Stimulated activated CD4-positive, alpha-beta T cell treated with anti-CD3 and anti-CD28 coated beads, Interleukin-15, amount 100 ng/mL, for 1 hour (primary cell): ENCODE measurements at places on chromosomes 1 and 21.

- DNase-seq: no peak
Measured at GRCh38 chr21:45871616-45872236, 109.8 kb upstream of the COL6A1 start.

GRCh38 chr1:230327892-230328284 is 98.2 kb downstream of the PGBD5 start:
- no peak for DNase-seq

- DNase-seq: no peak
Measured at GRCh38 chr1:92877792-92878191, 46.0 kb downstream of the RPL5 start.

DNA sequence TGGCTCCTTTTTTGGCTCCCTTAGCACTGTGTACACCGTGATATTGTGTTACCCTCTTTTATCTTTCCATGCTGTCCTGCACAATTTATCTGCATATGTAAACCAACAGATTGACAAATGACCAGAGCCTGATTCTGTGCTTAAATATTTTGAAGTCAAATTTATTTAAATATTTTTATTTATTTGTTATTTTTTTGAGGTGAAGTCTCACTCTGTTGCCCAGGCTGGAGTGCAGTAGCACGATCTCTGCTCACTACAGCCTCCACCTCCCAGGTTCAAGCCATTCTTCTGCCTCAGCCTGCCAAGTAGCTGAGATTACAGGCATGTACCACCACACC is 12.8 kb downstream of the PMF1 start:
- DNase-seq: no peak

GRCh38 chr1:66506393-66506687 is 27.6 kb upstream of the SGIP1 start:
- no peak for DNase-seq

DNA sequence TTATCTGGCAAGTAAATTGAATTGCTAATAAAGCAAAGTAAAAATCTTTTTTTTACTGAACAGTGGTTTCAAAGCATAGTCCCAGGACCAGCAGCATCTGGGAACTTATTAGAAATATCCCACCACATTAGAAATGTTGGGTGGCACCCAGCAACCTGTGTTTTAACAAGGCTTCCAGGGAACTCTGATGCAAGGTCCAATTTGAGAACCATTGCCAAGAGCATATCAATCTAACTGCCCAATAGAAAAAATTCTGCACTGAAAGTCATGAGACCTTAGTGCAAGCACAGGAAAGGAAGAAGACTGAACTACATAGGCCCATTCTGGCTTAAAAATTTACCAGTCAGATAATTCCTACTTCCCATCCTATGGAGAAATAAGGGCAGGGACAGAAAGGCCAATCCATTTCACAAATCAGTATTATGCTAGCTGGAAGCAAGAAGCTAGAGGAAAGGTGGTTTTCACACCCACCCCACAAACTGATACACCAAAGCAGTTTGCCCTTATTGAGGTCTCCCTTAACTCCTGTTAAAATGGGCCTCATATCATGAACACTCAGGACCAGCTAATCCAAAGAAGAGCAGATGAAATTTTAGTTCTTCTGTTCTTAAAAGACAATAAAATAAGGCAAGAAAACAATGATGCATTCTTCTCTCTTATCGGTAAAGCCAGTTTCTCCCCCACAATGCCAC is 17.5 kb upstream of the C1orf105 start:
- DNase-seq: no peak

- no peak for DNase-seq
Measured at GRCh38 chr1:85569122-85569521, 11.4 kb upstream of the CCN1 start.

GRCh38 chr1:224554620-224555259 is 61.4 kb upstream of the CNIH3 start:
- no peak for DNase-seq

- DNase-seq: no peak
Measured at GRCh38 chr1:93692451-93692861, 10.8 kb upstream of the BCAR3 start.

GRCh38 chr1:107499139-107499744 is 358.4 kb downstream of the NTNG1 start:
- DNase-seq: no peak

DNA sequence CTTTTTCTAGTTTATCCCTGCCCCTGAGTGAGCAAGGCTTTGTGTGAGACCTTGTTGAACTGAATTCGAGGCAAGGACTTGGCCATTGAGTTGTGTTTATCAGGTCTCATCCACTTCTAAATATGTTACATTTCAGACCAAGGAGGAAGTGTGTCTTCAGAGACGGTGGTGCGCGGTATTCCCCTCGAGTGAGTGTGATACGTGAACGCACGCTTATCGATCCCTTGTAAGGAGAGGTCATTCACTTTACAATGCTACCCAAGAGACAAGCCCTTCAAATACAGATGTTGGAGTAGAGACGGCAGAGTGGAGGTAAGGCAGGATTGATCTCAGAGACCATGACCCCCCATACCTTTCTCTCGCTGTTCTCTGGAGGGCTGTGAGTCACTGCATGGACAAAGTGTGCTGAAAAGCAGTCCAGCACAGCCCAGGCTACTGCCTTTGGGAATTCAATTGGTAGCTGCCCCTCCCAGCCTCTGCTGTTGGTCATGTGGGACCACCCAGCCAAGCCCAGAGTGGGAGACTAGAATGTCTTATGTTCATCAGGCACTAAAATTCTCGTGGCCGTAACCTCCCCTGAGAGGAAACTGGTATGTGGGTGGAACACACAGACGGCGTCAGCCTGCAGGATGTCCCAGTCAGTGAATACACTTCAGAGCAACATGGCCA is 16.3 kb upstream of the MTARC1 start:
- DNase-seq: no peak

- DNase-seq: no peak
Measured at GRCh38 chr1:193368302-193368701, 181.9 kb upstream of the B3GALT2 start.

- no peak for DNase-seq
Measured at GRCh38 chr1:153475282-153475681, 14.8 kb upstream of the S100A7 start.

- DNase-seq: no peak
Measured at GRCh38 chr1:7705048-7705907, 65.8 kb upstream of the VAMP3 start.

DNA sequence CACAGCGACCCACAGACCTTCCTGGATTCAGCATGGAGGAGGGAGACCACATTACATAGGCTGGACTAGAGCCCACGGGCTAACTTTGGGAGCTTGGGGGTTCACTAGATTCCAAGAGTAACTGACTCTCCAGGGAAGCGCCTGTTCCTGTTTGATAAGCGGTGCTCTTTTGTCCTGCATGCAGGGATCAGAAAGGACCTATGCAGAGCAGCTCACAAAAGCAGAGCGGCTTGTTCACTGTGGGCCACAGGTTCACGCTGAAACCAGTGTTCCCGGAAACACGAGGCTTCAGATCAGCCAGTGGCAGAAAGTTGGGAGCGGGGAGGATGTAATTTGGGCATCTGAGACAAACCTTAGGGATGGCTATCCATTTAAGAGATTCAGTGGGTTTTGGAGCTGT is 403.9 kb downstream of the PCP4 start:
- no peak for DNase-seq

DNA sequence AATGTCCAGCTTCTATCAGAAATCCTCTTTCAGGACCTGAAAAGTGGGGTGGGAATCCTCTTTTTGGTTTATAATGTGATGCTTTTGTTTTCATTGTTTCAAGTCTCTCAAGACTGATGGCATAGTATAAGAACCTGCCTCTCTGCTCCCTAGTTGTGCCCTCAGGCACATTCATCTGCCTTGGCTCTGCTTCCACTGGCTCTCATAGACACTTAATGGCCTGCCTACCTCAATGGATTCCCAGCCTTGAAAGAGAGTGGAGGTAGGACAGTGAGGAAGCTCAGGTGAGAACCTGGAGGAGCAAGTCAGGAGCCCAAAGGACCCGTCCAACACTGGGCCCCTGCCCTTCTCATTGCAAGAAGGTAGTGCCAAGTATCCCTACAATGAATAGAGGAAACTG is 4.8 kb downstream of the TTLL7 start:
- DNase-seq: no peak

GRCh38 chr1:10057343-10057742 is 24.6 kb downstream of the UBE4B start:
- no peak for DNase-seq

- DNase-seq: no peak
Measured at GRCh38 chr1:14304381-14304865, 294.1 kb upstream of the KAZN start.

DNA sequence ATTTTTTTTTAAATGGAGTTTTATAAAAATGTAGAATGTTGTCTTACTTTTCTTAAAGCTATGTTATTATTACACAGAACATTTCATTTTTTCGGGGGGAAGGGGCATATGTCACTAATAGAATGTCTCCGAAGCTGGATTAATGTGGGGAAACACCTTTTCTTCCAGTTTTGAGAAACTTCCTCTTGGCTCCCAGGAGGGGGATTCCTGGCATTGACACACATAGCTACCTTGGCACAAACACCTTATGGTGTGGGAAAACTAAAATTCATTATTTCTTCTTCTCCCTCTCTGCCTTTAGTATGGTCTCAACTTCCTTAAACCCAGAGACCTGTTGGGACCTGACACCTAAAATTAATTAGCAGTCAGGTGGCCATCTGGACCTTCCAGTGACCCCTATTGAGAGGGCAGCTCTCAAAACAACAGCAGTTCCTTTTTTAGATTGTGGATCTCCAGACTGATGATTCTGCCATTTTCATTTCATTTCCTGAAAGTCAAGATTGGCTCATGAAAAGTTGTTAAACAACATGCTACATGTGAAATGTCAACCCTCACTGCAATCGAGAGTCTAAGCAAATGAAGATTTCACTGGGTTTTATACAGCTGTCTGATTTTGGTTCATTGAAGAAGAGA is 70.1 kb upstream of the EDEM3 start:
- DNase-seq: no peak

DNA sequence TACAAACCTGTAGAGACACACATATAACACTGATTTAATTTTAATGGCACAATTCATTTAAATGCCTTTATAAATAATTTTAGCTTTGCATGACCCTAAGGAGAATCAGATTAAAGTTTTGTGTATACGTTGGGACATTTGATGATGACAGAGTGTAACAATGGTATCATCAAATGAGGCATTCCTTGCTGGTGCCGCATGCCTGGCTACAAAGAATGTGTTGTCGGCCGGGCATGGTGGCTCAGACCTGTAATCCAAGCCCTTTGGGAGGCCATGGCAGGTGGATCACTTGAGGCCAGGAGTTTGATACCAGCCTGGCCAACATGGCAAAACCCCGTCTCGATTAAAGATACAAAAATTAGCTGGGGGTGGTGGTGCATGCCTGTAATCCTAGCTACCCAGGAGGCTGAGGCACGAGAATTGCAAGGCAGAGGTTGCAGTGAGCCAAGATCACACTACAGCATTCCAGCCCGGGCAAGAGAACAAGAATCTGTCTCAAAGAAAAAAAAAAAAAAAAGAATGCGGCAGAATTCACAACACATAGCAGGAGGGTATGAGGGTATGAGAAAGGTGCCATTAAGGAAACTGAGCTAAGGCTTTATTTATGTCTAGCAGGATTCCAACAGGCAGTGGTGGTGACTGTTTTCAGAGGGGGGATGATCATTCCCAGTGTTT is 58.9 kb downstream of the PTPN14 start:
- no peak for DNase-seq
